ENCODE measurements at places on chromosomes 3 and 15.

- no peak for DNase-seq
These were observed 35.1 kb downstream of the APBA2 start for GRCh38 chr15:28920781-28921331.

GRCh38 chr3:69370901-69371301 lies 15.0 kb downstream of the FRMD4B start:
- DNase-seq: no peak

GRCh38 chr3:123335007-123335670 lies 113.8 kb downstream of the ADCY5 start:
- no peak for DNase-seq

DNA sequence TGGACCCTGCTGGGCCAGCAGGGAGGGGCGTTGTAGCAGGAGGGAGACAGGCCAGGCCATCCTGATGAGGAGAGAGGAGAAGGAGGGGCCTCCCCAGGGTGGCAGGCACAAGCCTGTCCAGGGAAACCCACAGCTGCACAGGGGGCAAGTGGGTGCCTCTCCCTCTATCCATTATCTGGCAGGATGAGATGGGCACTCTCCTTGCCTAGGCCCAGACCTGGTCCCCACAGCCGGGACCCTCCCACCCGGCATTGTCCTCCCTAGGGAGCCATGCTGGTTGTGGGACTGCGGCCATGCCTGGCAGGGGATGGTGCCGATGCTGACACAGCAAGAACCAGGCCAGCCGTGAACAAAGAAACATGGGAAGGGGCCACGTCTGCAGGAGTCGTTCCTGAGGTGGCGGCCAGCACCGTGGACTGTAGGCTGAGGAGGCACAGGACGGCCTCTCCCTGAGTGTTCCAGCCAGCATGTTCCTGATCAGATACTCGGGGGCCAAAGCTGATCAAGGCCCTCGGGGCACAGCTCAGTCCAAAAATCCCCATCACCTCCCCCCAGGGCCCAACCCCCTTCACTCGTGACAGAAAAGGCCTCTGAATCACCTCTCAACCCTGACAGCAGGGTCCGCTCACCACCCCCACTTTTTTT lies 19.2 kb upstream of the CYP11A1 start:
- no peak for DNase-seq

- no peak for DNase-seq
These were observed 36.1 kb downstream of the PTH1R start for GRCh38 chr3:46913644-46914043.

- no peak for DNase-seq
These were observed 17.6 kb downstream of the MTMR14 start for GRCh38 chr3:9666704-9667445.

- no peak for DNase-seq
These were observed 65.8 kb upstream of the MAGI1 start for GRCh38 chr3:66104535-66104934.

DNA sequence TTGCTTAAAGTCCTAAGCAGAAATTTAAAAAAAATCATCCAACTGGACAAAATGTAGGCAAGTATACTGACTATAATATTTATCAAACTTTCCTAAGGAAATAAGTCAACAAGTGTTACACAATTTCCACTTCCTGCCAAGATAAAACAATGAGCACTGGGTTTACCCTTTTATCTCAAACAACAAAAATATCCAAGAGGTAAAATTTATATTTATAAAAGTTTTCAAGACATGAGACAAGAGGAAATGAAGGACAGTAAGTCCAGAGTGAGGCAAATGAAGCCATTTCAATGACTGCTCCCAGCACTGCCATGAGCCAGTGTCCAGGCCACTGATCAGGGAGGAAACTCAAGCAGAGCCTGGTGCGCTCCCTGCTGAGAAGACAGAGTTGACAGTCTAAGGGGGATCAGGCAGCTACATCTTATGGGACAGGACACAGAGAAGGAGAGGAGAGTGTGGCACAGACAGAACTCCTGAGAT lies 439.4 kb downstream of the RAP2B start:
- no peak for DNase-seq

- DNase-seq: no peak
These were observed 62.1 kb upstream of the TBC1D23 start for GRCh38 chr3:100198579-100199269.

DNA sequence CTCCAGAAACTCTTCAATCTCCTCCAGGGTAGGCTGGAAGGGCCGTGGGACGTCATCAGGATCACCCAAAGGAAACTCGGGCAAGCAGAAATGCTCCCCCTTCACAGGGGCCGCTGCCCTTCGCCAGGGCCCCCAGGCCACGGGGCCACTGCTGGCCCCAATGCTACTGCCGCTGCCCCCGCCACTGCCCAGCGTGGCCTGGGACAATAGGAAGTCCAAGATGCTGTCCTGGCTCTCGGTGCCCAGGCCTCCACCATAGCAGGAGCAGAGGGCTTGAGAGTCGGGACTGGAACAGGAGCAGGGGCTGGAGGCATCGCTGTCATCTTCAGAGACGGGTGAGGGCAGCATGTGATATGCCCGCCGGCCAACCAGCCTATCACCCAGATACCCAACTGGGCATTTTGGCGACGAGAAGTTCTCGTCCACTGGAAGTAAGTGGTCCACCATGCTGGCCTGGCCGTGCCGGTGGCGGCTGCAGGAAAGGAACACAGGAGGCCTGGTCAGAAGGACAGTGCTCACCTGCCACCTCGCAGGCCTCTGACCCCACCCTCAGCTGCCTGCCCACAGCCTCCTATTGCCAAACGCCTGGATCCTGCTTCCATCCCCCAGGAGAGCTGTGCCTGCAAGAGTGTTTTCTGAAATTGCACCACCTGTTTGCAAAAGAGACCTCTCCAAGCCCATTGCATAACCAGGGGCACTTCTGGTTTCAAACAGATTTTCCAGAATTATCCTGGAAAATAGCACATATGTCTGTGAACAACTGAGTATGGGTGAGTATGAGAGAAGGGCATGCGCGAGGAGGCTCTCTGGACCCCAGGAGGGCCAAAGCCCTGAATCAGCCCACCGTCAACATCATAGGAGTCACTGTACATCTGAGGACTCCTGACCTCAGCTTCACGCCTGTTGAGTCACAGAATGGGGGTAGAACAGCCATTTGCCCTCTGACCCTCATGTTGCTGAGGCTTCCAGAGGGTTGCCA lies 4.4 kb downstream of the KLF15 start:
- DNase-seq: no peak

All from activated CD8-positive, alpha-beta memory T cell treated with anti-CD3 and anti-CD28 coated beads for 4 hours (primary cell).